ENCODE measurements at places on chromosomes 3 and 15.

- DNase-seq = no peak
Observed at GRCh38 chr3:32077260-32078084, 28.9 kb upstream of the GPD1L start.

GRCh38 chr3:148433665-148434064 lies 264.0 kb upstream of the AGTR1 start:
- DNase-seq = no peak

- no peak for DNase-seq
Observed at GRCh38 chr3:185402561-185402960, 39.6 kb downstream of the MAP3K13 start.

DNA sequence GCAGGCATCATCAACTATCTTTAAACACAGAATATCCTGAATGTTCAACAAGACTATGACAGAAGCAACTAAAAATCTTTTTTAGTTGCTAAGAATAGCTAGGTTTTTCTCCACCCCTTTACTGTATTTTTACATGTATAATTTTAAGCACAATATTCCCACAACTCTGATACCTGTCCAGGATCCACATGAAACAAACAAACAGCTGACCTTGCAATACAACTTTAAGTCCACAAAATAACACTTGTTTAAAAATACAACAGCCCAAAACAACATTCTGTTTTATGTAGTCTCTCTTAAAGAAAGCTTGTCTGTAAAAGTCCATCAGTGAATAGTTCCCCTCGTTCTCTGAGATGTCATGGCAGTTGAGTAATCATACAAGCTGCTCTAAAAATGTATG lies 41.1 kb downstream of the IFT57 start:
- DNase-seq = no peak

DNA sequence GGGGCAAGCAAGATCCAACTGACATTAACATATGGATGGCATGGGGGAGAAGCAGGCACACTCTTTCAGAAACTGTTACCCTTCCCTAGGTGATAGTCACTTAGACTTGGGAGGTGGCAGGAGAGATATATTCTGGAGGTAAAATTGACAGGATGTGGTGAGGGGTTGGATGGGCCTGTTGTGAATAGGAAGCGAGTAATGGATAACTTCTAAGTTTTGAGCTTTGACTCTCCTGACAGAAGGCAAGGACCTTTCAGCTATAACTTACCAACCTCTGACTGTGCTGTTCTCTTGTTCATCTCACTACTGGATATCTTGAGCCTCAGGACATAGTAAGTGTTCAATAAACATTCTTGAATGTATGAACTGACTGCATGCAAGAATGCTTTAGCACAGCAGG lies 1.9 kb upstream of the PDIA5 start:
- no peak for DNase-seq

- DNase-seq = peak; percentile 21
Observed at GRCh38 chr15:75723847-75724660, 11.4 kb upstream of the CSPG4 start.

DNA sequence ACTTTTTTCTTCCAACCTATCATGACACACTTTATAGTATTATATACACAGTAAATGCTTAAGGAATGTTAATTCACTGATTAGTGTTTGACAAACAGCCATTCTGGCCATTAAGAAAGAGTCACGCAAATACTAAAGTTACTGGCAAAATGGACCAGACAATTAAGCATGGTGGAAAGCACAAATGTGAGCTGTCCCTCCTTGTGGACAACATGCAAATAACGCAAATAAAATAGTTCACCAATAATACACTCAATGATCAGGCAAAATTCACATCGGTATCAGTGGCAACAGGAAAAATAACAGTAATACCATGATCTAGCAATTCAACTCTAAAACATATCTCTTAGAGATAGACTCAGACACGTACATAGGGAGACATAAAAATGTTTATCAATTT lies 71.7 kb downstream of the NEDD4 start:
- no peak for DNase-seq

Measured in stimulated activated CD4-positive, alpha-beta T cell treated with anti-CD3 and anti-CD28 coated beads, Interleukin-1b, Interleukin-23, amount 100 ng/mL, for 24 hours (primary cell).